ENCODE measurements at places on chromosomes 5 and 9. TPM values are rescaled to one million over a fixed set of nuclear protein-coding genes. Genes with fewer than 3 reads are reported as not detected.

DNA sequence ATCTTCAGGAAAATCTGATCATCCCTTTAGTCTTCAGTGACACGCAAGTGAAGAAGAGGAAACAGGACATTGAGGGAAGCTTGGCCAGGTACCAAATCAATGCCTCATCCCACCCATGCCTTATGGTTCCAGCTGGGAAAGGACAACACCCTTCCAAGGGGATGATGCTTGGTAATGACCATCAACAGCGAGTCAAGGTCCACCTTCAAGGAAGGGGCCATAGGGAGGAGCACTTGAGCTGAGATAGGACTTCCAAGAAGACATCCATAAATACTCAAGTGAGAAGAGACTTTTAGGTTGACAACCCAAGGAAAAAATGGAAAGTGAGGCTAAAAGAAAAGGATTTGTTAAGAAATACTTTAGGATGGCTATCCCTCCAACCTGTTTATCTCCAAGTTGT lies 27.1 kb upstream of the GAS1 start:
- H3K4me1 ChIP-seq, result no peaks in the 10 kb centered on the region
- DNase-seq, result no peak
- no peaks in the 10 kb centered on the region for H3K36me3 ChIP-seq
- no peak overlapping the region for H3K4me3 ChIP-seq
- H3K27ac ChIP-seq, result no peak overlapping the region

GGTA1 gene
- 7.4 TPM for total RNA-seq

- no peaks in the 10 kb centered on the region for H3K36me3 ChIP-seq
- H3K4me1 ChIP-seq, result no peaks in the 10 kb centered on the region
- H3K27me3 ChIP-seq, result no peaks in the 10 kb centered on the region
- H3K4me3 ChIP-seq, result no peak overlapping the region
Measured at GRCh38 chr5:168057905-168058304, 233.5 kb upstream of the WWC1 start.

DNA sequence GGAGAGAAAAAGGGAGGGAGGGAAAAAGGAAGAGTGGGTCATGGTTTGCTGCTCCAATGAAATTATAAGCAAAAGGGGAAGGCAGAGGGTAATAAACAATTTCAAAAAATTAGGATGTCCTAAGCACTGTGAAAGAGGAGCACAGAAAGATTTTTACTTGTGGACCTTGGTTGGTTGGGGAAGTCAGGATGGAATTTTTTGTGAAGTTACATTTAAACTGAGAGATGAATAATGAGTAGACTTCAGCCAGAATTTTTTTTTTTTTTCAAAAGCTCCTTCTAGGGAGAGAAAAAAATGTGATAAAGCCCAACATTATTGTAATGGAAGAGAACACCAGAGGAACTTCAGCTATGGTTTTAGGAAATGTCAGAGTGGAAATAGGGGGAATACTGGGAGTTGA lies 515.9 kb upstream of the PAPPA start:
- H3K36me3 ChIP-seq, result no peaks in the 10 kb centered on the region
- H3K4me3 ChIP-seq, result no peak overlapping the region
- no peaks in the 10 kb centered on the region for H3K4me1 ChIP-seq
- H3K27ac ChIP-seq, result no peak overlapping the region
- H3K27me3 ChIP-seq, result no peaks in the 10 kb centered on the region

ALDH7A1 gene
- total RNA-seq, result 19.3 TPM

DNA sequence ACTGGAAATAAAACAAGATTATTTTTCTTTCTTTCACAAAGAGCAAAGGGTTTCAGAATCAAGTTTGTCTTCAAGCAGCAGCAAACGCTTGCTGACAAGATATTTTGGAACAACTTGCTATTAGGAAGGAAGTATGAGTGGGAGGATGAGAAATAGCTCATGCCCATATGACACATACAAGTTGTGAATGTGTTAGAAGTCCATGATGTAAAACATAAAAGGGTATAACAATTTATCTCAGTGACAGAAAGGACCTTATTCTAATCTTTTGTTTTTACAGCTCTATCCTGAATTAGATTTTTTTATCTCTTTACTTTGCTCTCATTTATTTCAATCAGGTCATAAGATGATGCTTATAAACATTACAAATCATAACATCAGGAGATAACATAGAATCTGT lies 516.6 kb upstream of the MEF2C start:
- DNase-seq, result no peak
- H3K27ac ChIP-seq, result no peak overlapping the region
- no peaks in the 10 kb centered on the region for H3K36me3 ChIP-seq
- H3K4me3 ChIP-seq, result no peak overlapping the region
- H3K27me3 ChIP-seq, result no peaks in the 10 kb centered on the region

GRCh38 chr5:113255105-113255504 lies 179.7 kb downstream of the TSSK1B start:
- H3K27ac ChIP-seq, result no peak overlapping the region
- H3K27me3 ChIP-seq, result no peaks in the 10 kb centered on the region
- H3K36me3 ChIP-seq, result no peaks in the 10 kb centered on the region
- no peak overlapping the region for H3K4me3 ChIP-seq
- H3K4me1 ChIP-seq, result peaks cover 16% of the 10 kb centered on the region
- DNase-seq, result no peak

CARTPT gene
- not detected for total RNA-seq

PRSS3 gene
- total RNA-seq, result not detected

DDX4 gene
- total RNA-seq, result not detected

DNA sequence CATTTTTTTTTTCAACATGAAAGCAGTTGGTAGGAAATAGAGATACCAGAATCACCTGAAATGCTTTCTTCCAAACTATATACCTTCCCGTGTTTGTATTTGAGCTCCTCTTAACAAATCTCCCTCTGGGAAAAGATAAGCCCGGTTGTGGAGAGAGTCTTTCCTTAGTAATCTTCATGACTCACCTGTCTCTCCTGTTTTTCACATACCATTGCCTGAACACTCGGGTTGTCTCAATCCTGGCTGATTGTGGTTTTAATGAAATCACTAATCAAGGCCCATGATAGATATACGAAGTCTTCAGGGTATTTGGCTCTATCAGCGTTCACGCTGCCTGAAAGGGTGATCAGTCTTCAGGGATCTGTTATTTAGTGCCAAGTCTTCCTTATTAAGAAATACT lies 136.7 kb downstream of the MAN2A1 start:
- no peak for DNase-seq
- H3K27me3 ChIP-seq, result no peaks in the 10 kb centered on the region
- H3K4me1 ChIP-seq, result no peaks in the 10 kb centered on the region
- H3K4me3 ChIP-seq, result no peak overlapping the region

ANKRD18B gene
- not detected for total RNA-seq

DNA sequence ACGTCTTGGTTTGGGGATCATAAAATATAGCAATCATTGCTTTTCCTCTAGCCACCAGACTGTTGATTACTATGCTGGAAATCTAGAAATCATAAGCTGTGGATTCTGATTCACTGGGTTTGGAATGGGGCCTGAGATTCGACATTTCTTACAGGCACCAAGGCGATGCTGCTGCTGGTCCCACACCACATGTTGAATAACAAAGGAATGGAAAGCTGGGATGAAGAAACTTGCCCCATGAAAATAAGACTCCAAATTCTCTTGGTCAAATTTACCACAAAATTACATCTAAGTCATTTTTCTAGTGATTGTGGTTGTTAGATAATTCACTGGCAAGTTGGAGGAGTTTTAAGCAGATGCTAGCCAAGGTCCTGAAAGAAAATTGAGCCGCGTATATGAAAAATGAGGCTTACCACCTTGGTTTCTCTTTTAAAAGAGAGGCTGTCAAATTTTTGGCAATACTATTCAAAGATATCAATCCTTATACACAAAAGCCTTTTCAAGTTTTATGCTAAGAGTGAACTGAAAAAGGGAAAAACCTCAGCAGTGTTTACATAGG lies 23.0 kb upstream of the MEIKIN start:
- H3K27me3 ChIP-seq, result no peaks in the 10 kb centered on the region
- no peak overlapping the region for H3K4me3 ChIP-seq
- H3K27ac ChIP-seq, result no peak overlapping the region
- no peaks in the 10 kb centered on the region for H3K4me1 ChIP-seq
- no peak for DNase-seq

DNA sequence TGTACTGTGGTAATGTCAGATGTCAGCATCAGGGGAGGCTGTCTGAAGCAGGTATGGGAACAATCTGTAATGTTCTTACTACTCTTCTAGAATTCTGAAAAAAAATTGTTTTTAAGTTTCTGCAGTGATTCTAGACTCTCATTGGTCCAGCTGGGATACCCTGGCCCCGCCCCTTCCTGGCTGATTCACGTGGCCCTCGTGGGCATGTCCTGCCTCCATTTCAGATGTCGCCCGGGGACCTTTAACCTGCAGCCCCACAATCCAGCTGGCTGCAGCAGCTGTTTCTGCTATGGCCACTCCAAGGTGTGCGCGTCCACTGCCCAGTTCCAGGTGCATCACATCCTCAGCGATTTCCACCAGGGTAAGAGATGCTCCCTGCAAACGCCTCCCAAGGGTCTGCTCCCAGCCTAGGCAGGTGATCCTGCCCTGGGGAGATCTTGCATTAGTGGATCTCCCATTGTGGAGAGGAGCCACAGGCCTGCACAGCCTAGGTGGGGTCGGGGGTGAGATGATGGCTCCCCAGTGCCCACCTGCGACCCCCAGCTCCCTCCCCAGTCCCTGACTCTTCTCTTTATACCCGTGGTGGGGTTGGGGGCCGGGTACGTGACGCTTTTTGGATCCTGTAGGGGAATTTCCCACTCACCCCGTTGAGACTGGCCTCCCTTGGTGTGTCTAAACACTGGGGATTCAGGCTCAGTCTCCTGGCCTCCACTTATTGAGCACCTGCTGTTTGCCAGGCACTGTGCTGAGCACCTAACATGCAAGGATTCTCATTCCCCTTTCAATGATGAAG lies 36.5 kb downstream of the LAMC3 start:
- H3K4me1 ChIP-seq, result no peaks in the 10 kb centered on the region
- no peaks in the 10 kb centered on the region for H3K36me3 ChIP-seq
- H3K4me3 ChIP-seq, result no peak overlapping the region
- DNase-seq, result no peak

GRCh38 chr5:4083591-4084337 lies 488.1 kb downstream of the IRX1 start:
- no peaks in the 10 kb centered on the region for H3K36me3 ChIP-seq
- no peaks in the 10 kb centered on the region for H3K4me1 ChIP-seq
- H3K4me3 ChIP-seq, result no peak overlapping the region
- no peak for DNase-seq
- H3K27ac ChIP-seq, result no peak overlapping the region
- H3K27me3 ChIP-seq, result no peaks in the 10 kb centered on the region

DNA sequence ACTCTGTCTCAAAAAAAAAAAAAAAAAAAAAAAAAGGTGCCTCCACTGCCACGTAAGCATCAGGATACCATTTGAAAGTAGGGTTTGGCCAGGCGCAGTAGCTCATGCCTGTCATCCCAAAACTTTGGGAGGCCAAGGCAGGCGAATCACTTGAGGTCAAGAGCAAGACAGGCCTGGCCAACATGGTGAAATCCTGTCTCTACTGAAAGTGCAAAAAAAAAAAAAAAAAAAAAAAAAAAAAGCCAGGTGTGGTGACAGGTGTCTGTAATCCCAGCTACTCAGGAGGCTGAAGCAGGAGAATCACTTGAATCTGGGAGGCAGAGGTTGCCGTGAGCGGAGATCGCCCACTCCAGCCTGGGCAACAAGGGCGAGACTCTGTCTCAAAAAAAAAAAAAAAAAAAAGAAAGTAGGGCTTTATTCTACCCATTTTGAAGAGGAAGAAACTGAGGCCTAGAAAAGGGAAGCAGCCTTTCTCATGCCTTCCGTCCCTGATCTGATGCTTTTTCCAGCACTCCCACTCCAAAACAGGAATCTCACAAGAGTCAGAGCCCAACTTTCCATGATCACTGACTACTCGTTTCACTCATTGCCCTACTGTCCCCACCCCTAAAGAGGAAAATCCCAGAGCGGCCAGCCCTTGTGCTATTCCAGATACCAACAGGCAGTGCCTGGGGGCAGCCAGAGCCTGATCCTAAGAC lies 16.3 kb upstream of the CCIN start:
- no peaks in the 10 kb centered on the region for H3K27me3 ChIP-seq
- peaks cover 65% of the 10 kb centered on the region for H3K4me1 ChIP-seq
- no peak overlapping the region for H3K4me3 ChIP-seq
- DNase-seq, result no peak

CCL27 gene
- not detected for total RNA-seq

PFDN1 gene
- total RNA-seq, result 77.7 TPM

- no peaks in the 10 kb centered on the region for H3K27me3 ChIP-seq
- H3K27ac ChIP-seq, result peak overlapping the region; percentile 28
- no peak overlapping the region for H3K4me3 ChIP-seq
- DNase-seq, result no peak
- peaks cover 41% of the 10 kb centered on the region for H3K4me1 ChIP-seq
Measured at GRCh38 chr9:34997379-34997781, 7.8 kb downstream of the DNAJB5 start.

DNA sequence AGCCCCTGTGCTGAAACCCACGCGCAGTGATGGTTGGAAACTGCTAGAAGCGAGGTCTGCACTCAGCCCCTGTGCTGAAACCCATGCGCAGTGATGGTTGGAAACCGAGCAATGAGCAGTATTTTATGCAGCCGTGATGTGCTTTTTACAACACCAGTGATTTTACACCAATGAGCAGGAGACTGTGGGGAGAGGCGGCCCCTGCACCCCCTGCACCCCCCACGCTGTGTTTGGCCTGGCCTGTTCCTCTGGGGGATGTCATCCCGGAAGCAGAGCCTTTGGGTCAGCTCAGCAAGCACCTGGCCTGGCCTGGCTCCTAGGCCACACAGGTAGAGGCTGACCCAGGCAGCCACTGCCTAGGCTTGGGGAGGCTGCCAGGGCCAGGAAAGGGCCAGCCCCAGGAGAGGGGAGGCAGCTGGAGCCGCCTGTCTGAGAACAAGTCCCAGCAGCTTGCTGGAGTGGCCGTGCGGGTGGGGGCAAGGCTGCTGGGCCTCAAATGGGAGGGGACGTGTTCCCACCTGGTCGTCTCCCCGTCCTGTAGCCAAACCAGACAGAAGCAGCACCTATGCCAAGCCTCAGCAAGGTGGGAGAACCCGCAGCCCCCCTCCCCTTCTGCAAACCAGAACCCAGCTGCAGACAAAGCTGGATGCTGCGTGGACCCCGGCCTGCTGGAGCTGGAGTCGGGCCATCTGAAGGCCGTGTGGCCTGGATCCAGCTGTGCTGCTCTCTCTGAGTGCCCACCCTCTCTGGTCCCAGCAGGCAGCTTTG lies 46.8 kb downstream of the DBH start:
- H3K4me1 ChIP-seq, result peaks cover 33% of the 10 kb centered on the region
- H3K4me3 ChIP-seq, result no peak overlapping the region
- H3K27me3 ChIP-seq, result no peaks in the 10 kb centered on the region
- peak; percentile 59 for DNase-seq

- H3K36me3 ChIP-seq, result no peaks in the 10 kb centered on the region
Measured at GRCh38 chr9:13615660-13616490, 336.4 kb upstream of the MPDZ start.

ACSL6 gene
- total RNA-seq, result 1.2 TPM

- no peak for DNase-seq
- H3K4me1 ChIP-seq, result peaks cover under 1% of the 10 kb centered on the region
- H3K4me3 ChIP-seq, result no peak overlapping the region
Measured at GRCh38 chr9:122076117-122076516, 17.0 kb downstream of the TTLL11 start.

All from upper lobe of left lung (tissue), 6 donors.